Fibroblast of skin of left quadriceps (primary cell): ENCODE measurements at places on chromosomes 1 and 21.

DNA sequence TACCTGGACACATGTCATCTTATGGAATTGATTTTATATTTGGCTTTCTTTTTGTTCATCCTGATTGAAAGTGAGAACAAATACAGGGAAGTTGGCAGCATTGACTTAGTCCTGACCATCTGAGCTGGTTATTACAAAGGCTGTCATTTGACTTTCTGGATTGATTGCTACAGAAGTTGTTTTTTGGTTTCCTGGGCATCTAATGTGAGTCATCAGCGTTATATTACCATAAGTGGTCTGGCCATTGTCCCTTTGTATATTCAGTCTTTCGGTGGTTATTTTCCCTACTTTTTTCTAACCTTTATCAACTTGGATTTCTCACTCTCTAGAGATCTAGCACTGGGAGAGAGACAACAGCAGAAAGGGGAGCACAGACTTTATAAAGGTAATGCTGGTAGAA, 1646.5 kb downstream of the MRPL39 start:
- DNase-seq = no peak

- no peak for DNase-seq
These were observed 6.5 kb upstream of the NEGR1 start for GRCh38 chr1:72288886-72289285.

- no peak for DNase-seq
These were observed 15.6 kb downstream of the SZT2 start for GRCh38 chr1:43405219-43405875.

DNA sequence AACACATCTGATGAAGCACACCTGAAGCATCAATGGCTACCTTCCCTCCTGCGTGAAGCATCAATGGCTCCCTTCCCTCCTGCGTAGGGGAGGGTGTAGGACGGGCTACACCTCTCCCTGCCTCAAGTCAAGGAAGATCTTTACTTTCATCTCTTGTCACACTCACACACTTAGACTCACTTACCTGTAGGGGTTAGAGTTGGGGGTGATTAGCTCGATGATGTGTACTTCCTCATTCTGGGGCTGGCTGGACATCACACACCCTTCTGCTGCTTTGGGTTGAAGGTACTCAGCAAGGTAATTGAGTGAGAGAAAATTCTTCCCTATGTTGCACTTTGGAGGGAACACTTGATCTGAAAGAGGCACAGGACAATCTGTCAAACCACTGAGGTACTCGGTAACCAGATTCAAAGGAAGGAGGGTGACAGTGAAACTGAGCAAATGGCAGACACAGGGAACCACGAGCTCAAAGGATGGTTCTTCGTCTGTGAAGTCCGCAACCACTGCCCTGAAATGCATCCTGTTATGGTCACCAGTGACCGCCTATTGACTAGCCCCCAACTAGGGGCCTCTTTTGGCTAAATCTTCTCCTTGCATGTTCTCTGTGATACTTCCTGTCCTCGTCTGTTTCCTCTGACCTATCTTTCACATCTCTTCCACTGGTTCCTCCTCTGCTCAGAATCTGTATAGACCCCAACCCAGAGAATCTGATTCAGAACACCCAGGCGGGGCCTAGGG, 156.2 kb downstream of the TGFBR3 start:
- DNase-seq = no peak
